ENCODE measurements at places on chromosomes 1 and 21. TPM values are rescaled to one million over a fixed set of nuclear protein-coding genes. Genes with fewer than 3 reads are reported as not detected.

The BLACAT1 gene
- 0.22 TPM for total RNA-seq

The FAM163A gene
- not detected for total RNA-seq

DNA sequence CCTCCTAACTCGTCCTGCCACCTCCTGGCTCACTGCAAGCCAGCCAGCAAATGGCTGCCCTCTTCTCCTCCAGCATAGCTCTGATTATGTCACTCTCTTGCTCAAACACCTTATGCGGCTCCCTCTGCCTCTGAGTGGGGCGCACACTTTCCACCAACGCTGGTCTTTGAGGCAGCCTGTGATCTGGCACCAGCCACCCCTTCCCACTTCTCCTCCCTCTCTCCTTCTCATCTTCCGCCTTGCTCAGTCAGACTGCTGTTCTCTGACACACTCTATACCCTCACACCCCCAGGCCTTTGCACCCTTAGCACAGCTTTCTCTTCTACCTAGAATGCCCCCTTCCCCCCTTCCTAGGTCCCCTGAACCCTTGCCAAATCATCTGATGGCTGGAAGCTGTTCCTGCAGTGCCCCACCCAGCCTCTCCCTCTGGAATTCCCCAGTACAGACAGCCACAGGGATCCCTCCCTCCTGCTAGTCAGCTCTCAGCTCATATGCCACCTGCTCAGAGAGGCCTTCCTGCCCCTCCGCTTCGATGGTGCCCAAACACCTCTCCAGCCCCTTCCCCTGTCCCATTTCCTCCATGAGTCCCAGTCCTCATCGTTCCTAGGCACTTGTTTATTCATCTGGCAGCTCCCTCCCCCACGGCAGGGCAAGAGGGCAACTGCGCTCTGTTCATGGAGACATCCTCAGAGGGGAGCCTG, 21.7 kb upstream of the PEF1 start:
- DNase-seq: no peak
- peaks cover 4% of the 10 kb centered on the region for H3K27me3 ChIP-seq
- peaks cover 4% of the 10 kb centered on the region for H3K4me1 ChIP-seq

The OR2M3 gene
- not detected for total RNA-seq

The NBPF1 gene
- total RNA-seq: 16.0 TPM

GRCh38 chr1:157968946-157969345, 24.5 kb upstream of the KIRREL1 start:
- H3K27me3 ChIP-seq: no peaks in the 10 kb centered on the region
- no peak overlapping the region for H3K4me3 ChIP-seq
- no peaks in the 10 kb centered on the region for H3K4me1 ChIP-seq
- H3K27ac ChIP-seq: no peak overlapping the region
- DNase-seq: no peak
- no peaks in the 10 kb centered on the region for H3K36me3 ChIP-seq

The RIPPLY3 gene
- not detected for total RNA-seq

DNA sequence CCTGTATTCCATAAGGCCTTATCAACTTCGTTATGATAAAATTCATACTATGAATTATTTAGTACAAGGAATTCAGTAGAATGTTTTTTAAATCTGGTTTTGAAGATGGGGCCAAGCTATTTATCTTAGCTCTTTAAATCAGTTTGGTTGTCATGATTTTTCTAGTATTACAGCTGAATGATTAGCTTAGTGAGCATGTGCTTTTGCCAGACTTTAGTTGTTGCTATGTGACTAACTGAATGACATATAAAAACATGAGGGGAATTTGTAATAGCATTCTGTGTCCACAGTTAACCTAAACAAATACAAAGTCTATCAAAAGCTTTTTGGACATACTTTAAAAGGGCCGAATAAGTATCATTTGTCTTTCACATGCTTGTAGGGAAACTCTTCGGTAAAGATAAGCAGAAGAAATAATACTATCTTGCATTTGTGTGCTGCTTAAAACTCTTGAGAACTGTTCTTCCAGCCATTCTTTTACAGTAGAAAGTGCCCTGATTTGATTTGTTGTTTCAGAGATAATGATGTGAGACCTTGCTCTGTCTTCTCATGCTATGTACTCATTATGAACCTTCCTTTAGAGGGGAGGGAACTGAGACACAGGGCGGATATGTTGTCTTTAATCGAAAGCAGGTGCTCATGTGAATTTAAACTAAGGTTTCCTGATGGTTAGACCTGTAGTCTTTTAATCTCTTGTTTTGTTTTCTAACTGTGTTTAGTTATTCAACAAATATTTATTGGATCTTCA, 18.8 kb downstream of the NEK7 start:
- H3K36me3 ChIP-seq: no peaks in the 10 kb centered on the region
- peak overlapping the region; percentile 8 for H3K4me3 ChIP-seq
- peak; percentile 51 for DNase-seq
- peak overlapping the region; percentile 59 for H3K27ac ChIP-seq

DNA sequence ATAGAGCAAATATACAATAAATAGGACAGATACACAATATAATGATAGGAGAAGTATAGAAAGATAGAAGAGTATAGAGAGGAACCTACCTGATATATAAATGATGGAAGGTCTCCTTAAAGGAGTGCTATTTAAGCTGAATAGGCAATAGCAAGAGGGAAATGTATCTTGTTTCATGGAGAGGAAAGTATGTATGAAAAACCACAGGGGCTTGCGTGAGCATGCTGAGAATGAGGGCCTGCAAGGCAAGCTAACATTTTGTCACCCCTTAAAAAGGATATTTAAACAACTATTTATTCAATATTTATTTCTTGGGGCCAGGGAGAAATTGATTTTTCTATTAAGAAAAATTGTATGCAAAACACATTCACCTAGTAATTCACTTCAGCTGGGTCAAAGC, 150.9 kb upstream of the ZRANB2 start:
- no peaks in the 10 kb centered on the region for H3K36me3 ChIP-seq
- no peaks in the 10 kb centered on the region for H3K27me3 ChIP-seq
- H3K27ac ChIP-seq: no peak overlapping the region
- no peaks in the 10 kb centered on the region for H3K4me1 ChIP-seq

DNA sequence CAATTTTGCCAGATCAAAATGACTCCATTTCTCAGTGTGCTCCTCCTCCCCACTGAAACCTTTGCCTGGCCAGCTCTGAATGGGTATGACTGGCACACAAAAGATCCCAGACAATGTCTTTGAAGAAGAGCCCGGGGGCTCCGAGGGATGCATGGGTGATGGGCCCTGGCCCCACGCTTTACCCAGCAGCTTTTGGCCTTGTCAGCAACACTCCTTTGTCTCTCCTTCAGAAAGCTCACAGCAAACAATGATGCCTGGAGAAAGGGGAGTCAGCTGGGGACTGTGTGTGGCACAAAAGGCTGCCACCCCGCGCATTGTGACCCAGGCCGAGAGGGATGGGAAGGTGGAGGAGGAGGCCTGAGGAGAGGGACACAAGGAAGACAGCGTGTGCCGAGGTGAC, 45.9 kb downstream of the PLXNA2 start:
- no peak overlapping the region for H3K4me3 ChIP-seq
- no peak for DNase-seq
- H3K4me1 ChIP-seq: no peaks in the 10 kb centered on the region
- H3K27ac ChIP-seq: no peak overlapping the region
- no peaks in the 10 kb centered on the region for H3K27me3 ChIP-seq

The FAM72A gene
- total RNA-seq: 3.1 TPM

DNA sequence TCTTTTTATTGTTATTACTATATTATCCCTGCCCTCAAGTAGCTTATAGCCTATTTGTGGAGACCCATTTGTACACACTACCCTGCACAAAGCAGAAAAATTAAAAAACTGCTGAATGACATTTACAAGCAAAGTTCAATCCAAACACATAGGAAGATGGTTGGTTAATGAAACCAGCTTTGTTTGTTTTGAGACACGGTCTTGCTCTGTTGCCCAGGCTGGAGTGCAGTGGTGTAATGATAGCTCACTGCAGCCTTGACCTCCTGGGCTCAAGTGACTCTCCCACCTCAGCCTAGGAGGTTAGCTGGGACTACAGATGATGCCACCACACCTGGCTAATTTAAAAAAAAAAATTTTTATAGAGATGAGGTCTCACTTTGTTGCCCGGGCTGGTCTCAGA, 31.6 kb downstream of the TGFB2 start:
- H3K27ac ChIP-seq: no peak overlapping the region
- H3K36me3 ChIP-seq: no peaks in the 10 kb centered on the region
- H3K27me3 ChIP-seq: no peaks in the 10 kb centered on the region
- H3K4me3 ChIP-seq: no peak overlapping the region

GRCh38 chr1:6998267-6998666, 213.0 kb downstream of the CAMTA1 start:
- H3K36me3 ChIP-seq: no peaks in the 10 kb centered on the region
- H3K4me1 ChIP-seq: no peaks in the 10 kb centered on the region
- no peak overlapping the region for H3K27ac ChIP-seq

GRCh38 chr1:8976338-8976737, 30.7 kb downstream of the CA6 start:
- DNase-seq: no peak
- no peaks in the 10 kb centered on the region for H3K27me3 ChIP-seq
- peaks cover 6% of the 10 kb centered on the region for H3K4me1 ChIP-seq
- H3K36me3 ChIP-seq: no peaks in the 10 kb centered on the region
- no peak overlapping the region for H3K4me3 ChIP-seq

GRCh38 chr1:207345644-207346477, 24.4 kb downstream of the CD55 start:
- no peaks in the 10 kb centered on the region for H3K27me3 ChIP-seq
- H3K4me3 ChIP-seq: no peak overlapping the region
- H3K27ac ChIP-seq: no peak overlapping the region

The KRTAP19-3 gene
- not detected for total RNA-seq

The CACHD1 gene
- 3.4 TPM for total RNA-seq

DNA sequence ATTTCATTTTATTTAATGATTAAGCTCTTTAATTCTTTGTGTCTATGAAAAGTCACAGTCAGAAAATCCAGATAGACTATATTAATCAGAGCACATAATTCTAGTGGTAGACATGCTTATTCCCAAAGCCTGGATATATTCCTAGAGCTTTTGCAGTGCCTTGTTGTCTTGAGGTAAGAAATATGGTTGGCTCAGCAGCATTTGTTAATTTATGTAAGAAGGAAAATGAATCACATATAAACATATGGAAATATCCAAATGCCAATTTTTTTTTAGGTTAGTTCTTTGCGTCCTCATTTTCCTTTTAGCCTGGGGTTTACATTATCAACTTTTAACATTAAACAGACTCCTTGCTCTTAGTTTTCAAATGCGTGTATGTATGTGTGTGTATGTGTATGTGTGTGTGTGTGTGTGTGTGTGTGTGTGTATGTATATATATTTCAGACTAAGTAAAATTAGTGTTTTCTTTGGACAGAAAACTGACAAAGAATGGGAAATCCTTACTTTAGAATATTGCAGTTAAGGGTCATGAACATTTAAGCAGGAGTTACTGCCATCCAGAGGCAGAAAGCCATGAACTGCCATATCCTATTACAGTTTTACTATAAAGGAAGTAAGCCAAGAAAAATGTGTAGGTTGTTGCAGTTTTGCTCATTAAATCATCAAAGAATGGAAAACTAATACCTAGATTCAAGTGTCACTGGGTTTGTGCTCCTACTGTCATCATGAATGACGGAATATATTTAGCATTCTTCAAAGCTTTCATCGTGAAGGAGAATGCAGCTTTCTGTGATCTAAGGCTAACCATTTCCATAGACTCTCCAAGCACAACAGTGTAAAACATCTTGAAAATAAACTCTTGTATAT, 477.1 kb upstream of the NR5A2 start:
- no peak overlapping the region for H3K27ac ChIP-seq
- no peaks in the 10 kb centered on the region for H3K4me1 ChIP-seq
- no peaks in the 10 kb centered on the region for H3K36me3 ChIP-seq
- no peak overlapping the region for H3K4me3 ChIP-seq
- no peaks in the 10 kb centered on the region for H3K27me3 ChIP-seq
- no peak for DNase-seq

- no peaks in the 10 kb centered on the region for H3K4me1 ChIP-seq
- no peaks in the 10 kb centered on the region for H3K27me3 ChIP-seq
- H3K27ac ChIP-seq: no peak overlapping the region
- no peak overlapping the region for H3K4me3 ChIP-seq
- DNase-seq: no peak
Measured at GRCh38 chr1:93617670-93618499, 63.8 kb downstream of the BCAR3 start.

GRCh38 chr21:16419188-16419921, 689.6 kb downstream of the USP25 start:
- H3K4me1 ChIP-seq: no peaks in the 10 kb centered on the region
- H3K36me3 ChIP-seq: no peaks in the 10 kb centered on the region
- no peaks in the 10 kb centered on the region for H3K27me3 ChIP-seq
- no peak for DNase-seq
- H3K4me3 ChIP-seq: no peak overlapping the region

- H3K36me3 ChIP-seq: no peaks in the 10 kb centered on the region
- H3K27me3 ChIP-seq: no peaks in the 10 kb centered on the region
- H3K27ac ChIP-seq: no peak overlapping the region
Measured at GRCh38 chr21:37358397-37358796, 8.2 kb upstream of the DYRK1A start.

DNA sequence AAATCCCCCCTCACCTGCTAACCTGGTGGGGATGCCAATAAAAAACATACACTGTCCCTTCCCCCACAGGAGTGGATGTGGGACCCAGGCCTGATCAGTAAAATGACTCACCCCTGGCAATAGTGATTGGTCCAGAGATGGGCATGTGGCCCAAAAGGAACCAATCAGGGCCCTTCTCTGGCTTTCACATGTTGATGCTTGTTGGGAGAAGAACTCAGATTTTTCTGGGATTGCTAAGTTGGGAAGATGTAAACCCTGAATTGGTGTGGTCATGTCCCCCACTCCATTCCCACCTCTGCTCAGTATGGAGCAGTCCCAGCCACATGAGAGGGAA, 43.6 kb upstream of the ACTL8 start:
- no peak for DNase-seq
- no peaks in the 10 kb centered on the region for H3K27me3 ChIP-seq
- no peak overlapping the region for H3K4me3 ChIP-seq
- H3K36me3 ChIP-seq: no peaks in the 10 kb centered on the region
- H3K27ac ChIP-seq: no peak overlapping the region
- H3K4me1 ChIP-seq: no peaks in the 10 kb centered on the region

The PGLYRP4 gene
- total RNA-seq: not detected

The NT5C1A gene
- total RNA-seq: 0.37 TPM

The PDE9A gene
- 14.7 TPM for total RNA-seq

DNA sequence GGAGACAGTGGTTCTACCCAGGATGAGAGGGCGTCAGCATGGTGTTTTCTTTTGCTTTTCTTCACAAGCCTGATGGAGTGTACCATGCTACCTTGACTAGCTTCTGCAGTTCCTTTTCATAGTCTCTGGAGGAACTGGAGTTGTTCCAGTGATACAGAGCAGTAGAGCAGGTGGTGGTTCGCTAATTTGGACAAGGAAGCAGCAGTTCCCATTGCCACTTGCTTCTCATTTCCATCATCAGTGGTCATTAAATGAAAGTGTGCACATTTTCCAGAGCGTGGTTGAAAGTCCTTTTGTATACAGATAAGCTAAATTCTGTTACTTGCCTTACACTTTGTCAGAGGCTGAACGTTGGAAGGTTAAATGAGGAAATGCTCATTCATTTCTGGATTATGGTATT, 182.3 kb downstream of the C1orf21 start:
- no peak for DNase-seq
- H3K4me3 ChIP-seq: no peak overlapping the region

DNA sequence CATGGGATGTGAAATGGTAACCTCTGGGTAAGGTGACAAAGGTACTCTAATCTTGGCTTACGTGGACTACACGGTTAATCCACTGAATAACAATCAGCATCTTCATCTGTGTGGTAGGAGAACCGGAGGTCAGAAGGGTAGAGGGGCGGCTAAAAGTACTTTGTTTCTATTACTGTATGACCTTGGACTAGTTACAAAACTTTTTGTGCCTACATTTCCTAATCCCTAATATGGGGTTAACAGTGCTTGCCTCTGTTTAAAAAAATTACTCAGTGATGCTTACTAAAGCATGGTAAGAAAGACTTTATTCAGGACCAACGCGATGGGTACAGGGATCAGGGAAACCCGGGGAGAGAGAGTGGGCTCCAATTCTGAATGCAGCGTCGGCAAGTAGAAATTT, 1.7 kb upstream of the MRPS6 start:
- DNase-seq: no peak
- H3K27ac ChIP-seq: no peak overlapping the region
- peaks cover 21% of the 10 kb centered on the region for H3K4me1 ChIP-seq
- no peaks in the 10 kb centered on the region for H3K27me3 ChIP-seq
- H3K36me3 ChIP-seq: no peaks in the 10 kb centered on the region

Data from naive thymus-derived CD4-positive, alpha-beta T cell (primary cell).